ENCODE measurements at places on chromosomes 7 and 10.

DNA sequence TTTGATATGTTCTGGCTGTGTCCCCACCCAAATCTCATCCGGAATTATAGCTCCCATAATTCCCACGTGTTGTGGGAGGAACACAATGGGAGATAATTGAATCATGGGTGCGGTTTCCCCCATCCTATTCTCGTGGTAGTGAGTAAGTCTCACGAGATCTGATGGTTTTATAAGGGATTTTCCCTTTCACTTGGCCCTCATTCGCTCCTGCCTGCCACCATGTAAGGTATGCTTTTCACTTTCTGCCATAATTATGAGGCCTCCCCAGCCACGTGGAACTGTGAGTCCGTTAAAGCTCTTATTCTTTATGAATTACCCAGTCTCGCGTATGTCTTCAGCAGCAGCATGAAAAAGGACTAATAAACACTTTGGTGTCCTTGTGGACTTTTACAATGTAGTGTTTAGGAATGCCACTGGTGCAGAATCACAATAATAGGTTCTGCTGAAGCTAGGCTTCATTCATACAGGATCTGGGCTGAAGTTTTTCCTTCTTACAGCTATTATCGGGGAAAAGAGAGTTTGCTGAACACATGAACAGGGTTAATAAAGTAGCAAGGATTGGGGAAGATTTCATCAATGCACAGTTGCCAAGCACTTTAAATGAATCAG is 74.3 kb downstream of the CPED1 start:
- DNase-seq, result no peak

DNA sequence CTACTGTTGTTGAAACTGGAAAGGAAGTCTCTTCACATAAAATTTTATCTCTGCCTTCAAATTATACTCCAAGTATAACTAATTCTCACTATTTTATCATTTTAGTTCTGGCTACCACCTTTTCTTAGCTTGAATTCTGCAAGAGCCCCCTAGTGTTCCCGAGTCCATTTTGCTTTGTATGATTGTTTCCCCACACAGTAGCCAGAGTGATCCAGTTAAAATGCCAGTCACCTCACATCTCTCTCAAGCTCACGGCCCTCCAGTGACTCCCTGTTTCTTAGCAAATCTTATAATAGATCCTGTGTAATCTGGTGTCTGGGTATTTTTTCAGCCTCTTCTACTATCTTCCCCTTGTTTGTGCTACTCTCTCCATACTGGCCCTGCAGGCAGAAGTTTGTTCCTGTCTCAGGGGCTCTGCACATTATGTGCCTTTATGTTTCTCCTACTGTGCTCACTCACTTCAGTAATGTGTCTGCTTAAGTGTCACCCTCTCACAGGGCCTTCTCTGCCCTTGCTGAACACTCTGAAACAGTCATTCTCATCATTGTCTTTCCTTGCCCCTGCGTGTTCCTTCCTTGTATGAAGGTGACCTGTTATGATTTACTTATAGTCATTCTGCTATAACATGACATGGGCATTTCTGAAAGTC is 8.9 kb downstream of the WAC start:
- no peak for DNase-seq

GRCh38 chr7:30212701-30213111 is 71.7 kb upstream of the ZNRF2 start:
- no peak for DNase-seq

DNA sequence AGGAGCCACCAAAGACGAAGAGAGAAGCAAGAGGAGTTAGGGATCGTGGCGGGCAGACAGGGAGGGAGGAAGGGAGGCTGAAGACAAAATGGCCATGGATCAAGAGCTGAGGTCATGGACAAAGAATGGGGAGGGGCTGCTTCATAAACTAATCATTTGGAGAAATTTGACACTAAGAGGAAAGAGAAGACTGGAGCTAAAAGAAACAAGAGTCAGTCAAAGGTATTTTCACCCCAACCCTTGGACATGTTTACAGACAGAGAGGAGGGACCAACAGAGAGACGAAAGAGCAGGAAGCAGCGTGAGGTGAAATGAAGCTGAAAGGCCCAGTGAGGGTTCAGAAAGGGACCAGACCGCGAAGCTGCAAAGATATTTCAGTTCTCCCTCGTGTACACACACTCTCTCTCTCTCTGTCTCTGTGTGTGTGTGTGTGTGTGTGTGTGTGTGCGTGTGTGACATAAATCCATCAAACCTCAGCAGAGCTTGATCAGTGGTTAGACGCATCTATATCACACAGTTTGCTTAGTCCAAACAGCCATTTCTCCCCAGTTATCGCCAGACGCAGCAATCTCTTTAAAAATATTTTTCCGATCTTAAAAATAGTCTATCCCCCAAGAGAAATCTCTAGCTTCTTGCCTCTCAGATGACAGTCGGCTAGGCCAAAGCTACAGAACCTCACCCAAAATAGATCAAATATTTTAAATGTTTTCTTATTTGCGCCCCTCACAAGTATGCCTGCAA is 12.5 kb upstream of the CALD1 start:
- no peak for DNase-seq

DNA sequence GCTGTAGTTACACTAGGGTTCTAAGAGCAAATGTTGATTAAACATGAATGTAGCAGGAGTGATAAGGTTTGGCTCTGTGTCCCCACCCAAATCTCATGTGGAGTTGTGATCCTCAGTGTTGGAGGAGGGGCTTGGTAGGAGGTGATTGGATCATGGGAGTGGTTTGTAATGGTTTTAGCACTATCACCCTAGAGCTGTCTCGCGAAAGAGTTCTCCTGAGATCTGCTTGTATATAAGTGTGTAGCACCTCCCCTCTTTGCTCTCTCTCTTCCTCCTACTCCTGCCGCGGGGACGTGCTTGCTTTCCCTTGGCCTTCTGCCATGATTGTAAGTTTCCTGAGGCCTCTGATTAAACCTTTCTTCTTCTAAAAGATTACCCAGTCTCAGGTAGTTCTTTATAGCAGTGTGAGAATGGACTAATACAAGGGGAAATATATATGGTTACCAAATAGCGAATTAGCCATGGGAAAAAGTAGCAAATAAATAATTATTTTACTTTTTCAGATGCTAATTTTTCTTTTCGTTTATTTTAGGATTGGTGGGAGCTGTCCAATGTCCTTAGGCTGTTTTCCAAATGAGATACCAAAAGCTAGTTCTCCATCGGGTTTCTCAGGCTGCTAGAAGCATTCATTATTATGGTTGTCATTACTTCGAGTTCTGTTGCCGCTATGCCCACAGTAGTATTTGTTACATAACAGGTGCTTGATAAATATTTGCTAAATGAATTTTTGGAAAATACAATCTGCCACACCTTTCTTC is 58.7 kb downstream of the PTEN start:
- DNase-seq, result no peak

DNA sequence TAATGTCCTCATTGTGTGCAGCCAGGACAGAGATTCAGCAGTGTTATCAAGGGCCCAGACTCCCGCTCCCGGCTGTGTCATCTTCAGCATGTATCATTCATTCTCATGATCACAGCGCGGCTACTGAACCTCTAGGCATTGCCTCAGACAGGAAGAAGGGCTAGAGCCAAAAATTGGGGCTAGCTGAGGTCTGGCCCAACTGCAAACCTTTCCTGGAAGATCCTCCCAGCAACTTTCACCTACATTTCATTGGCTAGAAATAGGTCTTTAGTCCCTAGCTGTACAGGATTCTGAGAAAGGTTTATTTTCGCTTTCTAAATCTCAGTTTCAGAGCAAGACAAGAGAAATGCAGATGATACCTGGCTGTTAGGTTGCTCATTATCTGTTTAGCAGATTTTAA is 81.9 kb downstream of the CREM start:
- DNase-seq, result no peak
